ENCODE measurements at places on chromosomes 3 and 15.

DNA sequence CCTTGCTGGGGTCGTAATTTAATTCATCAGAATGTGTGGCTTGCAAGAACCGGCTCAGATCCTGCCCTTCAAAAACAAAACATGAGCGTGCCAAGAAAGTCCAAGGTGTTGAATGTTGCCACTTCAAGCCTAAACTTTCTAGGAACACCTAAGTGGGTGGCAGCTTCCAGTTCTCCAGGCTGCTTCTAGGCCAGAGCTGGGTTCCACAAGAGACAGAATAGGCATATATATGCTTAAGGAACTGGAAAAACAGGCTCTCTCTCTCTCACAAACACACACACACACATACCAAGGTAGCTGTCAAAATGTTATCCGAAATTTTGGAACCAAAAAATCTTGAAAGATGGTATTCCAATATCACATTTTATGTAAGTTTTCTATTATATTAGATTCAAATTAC is 890 bp upstream of the ADIPOQ start:
- no peak for DNase-seq

DNA sequence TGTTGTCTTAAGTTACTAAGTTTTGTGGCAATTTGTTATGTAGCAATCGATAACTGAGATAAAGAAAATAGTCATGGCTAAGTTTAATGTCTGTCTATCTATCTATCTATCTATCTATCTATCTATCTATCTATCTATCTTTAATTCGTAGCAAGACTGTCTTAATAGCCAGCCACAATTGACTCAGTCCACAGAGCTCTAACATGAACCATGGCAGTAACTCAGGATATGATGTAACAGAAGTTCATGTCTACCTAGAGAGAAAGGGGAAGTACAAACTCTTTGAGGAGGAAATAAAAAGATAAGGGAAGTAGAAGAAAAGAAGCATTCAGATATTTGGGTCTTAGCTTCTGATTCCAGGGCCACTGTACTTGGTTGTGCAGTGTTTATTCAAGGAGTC is 61.5 kb upstream of the FNDC3B start:
- no peak for DNase-seq

- DNase-seq, result no peak
These were observed 14.7 kb downstream of the VPS39 start for GRCh38 chr15:42193383-42193782.

- no peak for DNase-seq
These were observed 20.0 kb downstream of the SHF start for GRCh38 chr15:45167631-45168205.

GRCh38 chr15:74208496-74208895 is 5.9 kb upstream of the STRA6 start:
- no peak for DNase-seq

DNA sequence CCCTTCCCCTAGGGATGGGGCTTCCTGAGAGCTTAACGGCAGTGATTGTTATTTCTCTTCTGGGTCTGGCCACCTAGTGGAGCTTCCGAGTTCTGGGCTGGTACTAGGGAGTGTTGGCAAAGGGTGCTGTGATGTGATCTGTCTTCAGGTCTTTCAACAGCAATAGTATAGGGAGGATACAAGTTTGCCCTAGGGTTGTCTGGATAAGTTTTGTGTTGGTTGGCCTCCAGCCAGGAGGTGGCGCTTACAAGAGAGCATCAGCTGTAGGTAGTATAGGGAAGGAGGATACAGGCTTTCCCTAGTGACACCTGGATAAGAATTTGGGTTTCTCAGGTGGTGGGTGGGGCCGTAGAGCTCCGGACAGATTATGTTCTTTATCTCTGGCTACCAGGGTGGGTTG is 19.2 kb upstream of the CPOX start:
- no peak for DNase-seq

- DNase-seq, result no peak
These were observed 51.8 kb downstream of the KLF15 start for GRCh38 chr3:126305427-126305826.

DNA sequence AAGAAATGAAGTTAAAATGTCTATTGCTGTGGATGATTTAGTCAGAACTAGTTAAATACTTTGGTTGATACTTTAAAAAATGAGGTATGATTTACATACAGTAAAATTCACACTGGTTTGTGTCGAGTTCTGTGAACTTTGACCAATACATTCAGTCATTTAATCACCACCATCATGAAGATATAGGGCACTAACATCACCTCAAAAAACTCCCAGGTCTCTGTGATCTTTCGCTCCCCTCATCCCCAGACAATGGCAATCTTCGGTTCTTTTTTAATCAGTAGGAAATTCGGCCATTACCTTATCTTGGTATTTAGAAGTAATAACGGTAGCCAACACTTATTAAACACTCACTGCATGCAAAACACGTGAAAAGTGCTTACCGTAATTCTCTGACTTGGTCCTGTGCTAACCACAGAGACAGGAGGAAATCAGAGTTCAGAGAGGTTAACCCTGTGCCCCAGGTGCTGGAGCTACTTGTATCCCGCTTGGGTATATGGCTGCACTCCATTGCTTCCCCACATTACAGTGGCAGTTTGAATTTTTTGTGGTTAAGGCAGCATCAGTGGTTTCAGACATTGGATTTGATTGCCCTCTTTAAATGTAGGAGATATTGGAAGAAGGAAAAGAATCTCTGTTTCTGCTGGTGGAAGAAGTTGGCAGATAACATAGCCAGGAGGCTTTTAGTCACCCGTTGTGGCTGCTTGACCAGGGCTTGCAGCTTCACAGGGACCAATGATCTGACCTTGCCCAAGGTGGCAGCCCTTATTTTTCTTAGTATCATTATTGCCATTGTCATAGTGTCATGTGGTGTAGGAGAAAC is 4.2 kb downstream of the PLCL2 start:
- DNase-seq, result no peak

GRCh38 chr3:71168880-71169411 is 414.6 kb downstream of the FOXP1 start:
- DNase-seq, result no peak

DNA sequence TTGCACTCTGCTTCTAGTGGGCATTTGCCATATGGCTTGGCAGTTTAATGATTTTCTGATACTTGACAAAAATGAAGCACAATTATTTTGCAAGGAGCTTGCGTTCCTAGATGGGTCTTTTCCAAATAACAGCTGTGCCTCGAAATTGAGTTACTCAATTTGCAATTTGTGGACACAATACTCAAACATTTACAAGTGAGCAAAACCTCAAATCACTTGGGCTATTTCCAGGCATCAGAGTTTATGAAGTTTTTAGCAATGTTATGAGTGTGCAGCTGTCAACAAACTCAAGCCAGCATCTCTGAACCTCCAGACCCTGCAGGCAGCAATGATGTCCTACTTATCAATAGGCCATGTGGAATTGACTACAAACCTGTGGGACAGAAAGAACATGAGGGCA is 41.3 kb downstream of the NMNAT3 start:
- no peak for DNase-seq

DNA sequence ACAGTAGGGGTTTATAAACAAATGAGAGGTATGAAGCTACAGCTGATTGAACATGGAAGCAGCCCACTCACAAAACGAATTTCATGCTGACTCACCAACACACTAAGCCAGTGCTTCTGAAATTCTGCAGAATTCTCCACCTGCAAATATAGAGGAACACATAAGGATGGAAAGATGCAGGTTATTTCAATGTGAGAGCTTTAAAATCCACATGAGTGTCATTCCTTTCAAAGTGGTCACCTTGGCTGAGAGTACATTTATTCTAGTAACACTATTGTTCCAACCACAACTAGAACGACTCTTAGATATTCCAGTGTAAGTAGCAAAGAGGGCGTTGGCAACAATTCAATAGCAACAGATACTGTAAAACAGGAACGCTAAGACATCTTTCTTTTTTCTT is 189.9 kb upstream of the TSC22D2 start:
- DNase-seq, result no peak

DNA sequence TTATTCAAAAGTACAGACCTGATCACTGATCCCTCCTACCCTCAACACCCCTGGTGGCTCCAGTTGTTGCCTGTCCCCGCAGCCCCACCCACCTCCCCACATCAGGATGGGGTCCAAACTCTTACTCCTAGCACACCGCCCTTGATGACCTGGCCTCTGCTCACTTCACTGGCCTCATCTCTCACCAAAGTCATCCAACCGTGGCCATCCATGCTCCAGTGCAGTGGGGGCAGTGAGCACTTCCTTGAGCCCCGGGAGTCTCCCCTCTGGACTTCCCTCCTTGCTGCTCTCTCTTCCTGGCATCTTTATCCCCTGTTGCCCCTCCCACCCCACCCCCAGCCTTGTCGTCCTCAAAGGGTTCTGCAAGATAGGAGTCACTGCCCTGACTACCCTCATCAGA is 191.1 kb downstream of the CACNA2D3 start:
- DNase-seq, result no peak

- no peak for DNase-seq
These were observed at the start of gene ILDR1 for GRCh38 chr3:122021811-122022401. Gene ILDR1, minus strand, starts transcription at chr3:122022247. Its CDS starts 170 bp downstream, at chr3:122022077.

- DNase-seq, result no peak
These were observed 50.0 kb downstream of the MEIS2 start for GRCh38 chr15:37050345-37050744.

- DNase-seq, result no peak
These were observed 85.4 kb downstream of the TMEM108 start for GRCh38 chr3:133123636-133124035.
